ENCODE measurements at places on chromosomes 6 and 20.

GRCh38 chr6:2185466-2185865, 59.9 kb downstream of the GMDS start:
- DNase-seq = no peak

- peak; percentile 92 for DNase-seq
Observed at GRCh38 chr20:51661609-51662178, 106.5 kb downstream of the ATP9A start.

- DNase-seq = no peak
Observed at GRCh38 chr6:116025405-116025804, 35.3 kb downstream of the FRK start.

- peak; percentile 80 for DNase-seq
Observed at GRCh38 chr6:157800420-157801237, 22.4 kb upstream of the SNX9 start.

- no peak for DNase-seq
Observed at GRCh38 chr20:35395728-35396127, 16.0 kb downstream of the UQCC1 start.

- no peak for DNase-seq
Observed at GRCh38 chr6:76644231-76644630, 571.8 kb upstream of the IMPG1 start.

DNA sequence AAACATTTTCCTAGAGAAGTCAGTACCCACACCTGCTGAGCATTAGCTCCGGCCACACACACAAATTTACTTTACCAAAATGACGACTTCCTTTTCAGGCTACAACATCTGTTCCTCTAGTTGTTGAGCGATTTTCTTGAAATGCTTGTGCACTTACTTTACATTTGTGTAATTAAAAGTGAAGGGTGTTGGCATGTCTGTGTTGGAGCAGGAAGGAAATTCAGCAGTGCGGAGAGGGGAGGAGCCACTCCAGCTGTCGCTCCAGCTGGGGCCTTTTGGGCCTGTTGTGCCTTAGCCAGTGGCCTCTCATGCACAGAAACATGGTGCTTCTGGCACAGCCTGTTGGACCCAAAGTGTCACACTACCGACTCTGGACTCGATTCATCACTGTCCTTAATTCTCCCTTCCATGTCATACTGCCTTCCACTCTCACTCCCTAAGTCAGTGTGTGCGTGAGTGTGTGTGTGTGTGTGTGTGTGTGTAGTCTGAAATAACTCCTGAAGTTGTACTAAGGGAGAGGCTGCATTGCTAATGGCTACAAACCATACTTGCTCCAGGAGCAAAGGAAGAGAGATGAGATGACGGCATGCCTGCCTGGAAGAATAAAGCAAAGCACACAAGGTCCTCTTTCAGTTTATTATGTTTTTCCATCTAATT, 191.8 kb upstream of the ARG1 start:
- no peak for DNase-seq
